Erythroblast (primary cell): ENCODE measurements at places on chromosomes 3 and 15.
A peak's percentile ranks its signal among the peaks of the same experiment; 100 is the strongest.

DNA sequence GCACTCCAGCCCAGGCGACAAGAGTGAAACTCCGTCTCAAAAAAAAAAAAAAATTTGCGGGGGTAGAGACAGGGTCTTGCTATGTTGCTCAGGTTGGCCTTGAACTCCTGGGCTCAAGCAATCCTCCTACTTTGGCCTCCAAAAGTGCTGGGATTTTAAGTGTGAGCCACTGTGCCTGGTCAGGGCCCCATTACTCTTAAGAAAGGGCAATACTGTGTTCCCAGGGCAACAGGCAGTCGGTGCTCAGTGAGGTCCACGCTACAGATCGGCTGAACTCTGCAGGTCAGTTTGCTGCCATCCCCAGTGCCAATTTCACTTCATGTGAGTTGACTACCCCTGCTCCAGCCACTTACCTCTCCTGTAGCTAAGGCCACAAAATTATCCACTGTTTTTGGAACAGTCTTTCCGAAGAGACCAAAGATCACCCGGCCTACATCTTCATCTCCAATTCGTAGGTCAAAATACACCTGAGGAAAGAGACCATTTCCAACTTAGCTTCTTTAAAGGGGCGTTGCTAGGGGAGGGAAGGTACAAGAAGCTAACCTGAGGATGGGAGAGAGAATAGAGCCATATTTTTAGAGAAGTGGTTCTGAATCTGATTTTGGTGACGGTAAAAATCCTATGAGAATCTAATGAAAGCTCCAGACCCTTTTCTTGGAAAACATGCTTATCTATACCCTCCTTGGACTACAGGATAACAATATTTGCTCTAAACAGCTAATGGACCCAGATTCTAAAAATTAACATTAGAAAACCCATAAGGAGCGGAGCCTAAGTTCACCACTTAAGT, 939 bp downstream of the PPIB start:
- DNase-seq, result peak; percentile 24

- DNase-seq, result no peak
Measured at GRCh38 chr3:196654006-196654734, 14.7 kb downstream of the NRROS start.

- DNase-seq, result no peak
Measured at GRCh38 chr3:131218196-131218595, 163.4 kb upstream of the NUDT16 start.

DNA sequence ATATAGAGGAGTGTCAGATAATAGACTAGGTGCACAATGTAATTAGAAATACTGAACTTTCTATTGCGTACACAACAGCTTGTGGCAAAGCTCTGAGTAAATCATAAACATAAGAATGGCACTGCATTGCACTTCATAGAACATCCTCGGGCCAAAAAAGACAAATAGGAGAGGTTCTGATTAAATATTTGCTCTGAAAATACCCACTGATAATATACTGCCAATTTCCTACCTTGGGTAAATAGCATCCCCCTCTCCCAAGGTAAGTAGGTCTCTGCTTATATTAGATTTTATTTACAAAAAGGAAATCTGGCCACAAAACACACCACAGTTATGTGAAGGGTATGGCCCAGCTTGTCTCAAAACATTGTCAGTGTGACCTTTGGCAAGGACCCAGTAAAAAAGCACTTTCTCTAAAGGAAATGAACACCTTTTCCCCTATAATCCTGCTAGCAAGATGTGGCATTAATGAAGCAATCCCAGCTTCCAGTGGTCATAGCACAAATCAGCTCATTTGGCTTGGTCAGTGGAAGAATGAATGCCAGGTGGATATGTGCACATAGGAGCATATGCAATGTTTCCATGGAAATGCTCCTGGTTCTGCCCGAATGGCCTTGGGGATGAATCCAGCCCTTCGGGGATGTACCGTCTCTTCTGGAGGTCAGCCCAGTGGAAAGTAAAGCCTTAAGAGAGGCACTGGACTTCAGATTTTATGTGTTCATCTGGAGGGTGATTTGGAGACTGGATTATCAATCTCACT, 315.9 kb downstream of the LSAMP start:
- DNase-seq, result no peak

- no peak for DNase-seq
Measured at GRCh38 chr3:50351323-50351697, 648 bp downstream of the CYB561D2 start.

GRCh38 chr3:16510620-16511319, 2.7 kb downstream of the RFTN1 start:
- no peak for DNase-seq

- DNase-seq, result peak; percentile 82
Measured at GRCh38 chr3:146554151-146554760, 9.8 kb upstream of the PLSCR1 start.
